ENCODE measurements at places on chromosomes 13 and 19.
A peak's percentile ranks its signal among the peaks of the same experiment; 100 is the strongest.

DNA sequence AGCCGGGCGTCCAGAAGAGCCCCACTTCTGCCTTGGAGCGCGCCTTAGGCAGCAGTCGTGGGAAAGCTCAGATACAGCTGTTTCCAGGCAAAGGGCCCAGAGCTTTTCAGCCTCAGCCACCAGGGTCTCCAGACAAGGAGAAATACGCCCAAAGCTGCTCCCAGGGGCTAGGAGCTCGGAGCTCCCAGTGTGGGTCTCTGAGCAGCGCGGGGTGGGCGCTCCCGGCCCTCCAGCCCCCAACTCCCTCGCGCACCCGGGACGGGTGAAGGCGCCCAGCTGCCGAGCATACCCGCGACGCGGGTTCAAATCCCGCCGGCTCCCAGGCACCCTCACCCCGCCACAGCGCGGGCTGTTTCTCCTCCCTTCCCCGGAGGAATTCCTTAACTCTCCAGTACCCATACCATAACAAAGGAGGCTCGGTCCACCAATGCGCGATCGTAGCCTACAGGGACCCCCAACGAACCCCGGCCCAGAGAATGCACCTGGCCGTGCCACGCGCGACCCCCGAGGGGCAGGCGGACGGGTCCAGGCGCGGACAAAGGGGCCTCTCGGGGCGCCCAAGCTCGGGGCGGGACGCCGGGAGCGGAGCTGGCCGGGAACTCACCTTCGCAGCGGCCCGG lies 507 bp downstream of the COL4A1 start:
- no peak for DNase-seq

- no peak for DNase-seq
These were observed 103.9 kb upstream of the UBL3 start for GRCh38 chr13:29954082-29955028.

DNA sequence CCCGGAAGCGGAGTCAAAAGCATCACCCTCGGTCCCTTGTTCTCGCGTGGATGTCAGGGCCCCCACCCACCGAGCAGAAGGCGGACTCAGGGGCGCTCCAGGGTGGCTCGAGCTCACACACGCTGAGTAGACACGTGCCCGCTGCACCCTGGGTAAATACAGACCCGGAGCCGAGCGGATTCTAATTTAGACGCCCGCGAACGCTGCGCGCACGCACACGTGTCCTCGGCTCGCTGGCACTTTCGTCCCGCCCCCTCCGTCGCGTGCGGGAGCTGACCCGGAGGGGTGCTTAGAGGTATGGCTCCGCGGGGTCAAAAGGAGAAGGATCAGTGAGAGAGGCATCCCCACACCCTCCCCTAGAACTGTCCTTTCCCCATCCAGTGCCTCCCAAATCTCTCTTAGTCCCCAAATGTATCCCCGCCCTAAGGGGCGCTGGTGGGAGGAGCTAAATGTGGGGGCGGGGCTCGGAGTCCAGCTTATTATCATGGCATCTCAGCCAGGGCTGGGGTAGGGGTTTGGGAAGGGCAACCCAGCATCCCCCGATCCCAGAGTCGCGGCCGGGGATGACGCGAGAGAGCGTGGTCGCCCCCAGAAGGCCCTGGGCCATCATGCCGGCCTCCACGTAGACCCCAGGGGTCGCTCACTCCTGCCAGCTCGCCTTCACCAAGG lies 451 bp upstream of the ICAM5 start:
- no peak for DNase-seq

DNA sequence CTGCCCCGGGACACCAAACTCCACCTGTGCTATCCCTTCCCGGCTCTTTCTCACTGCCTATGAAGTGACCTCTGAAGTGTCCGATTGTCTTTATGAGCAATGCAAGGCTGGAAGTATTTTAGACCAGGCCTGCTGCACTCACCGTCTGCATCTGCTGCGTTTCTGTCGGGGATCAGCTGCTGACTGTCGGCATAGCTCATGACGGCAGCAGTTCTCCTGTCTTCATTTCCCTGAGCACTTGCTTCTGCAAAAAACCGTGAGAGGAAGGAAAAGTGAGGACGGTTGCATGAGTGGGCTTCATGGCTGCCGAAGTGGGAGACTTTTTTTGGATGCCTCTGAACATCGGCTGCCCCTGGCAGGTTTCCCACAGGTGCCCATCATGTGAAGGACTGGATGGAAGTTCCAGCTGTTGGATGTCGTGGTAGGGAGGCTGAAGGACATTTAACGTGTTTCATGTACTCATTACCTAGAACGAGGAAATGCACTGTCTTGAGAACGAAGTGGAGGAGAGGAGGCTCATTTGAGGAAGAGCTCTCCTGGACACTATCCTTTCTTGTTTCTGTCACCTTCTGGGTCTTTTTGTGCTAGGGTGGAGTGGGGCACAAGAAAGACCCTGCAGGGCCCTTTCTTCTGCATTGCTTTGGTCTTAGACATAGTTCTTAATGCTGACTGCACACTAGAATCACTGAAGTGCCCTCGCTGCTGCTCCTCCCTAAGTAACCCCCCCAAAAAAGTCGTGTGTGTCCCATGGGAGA lies 94.7 kb downstream of the RNASEH2B start:
- no peak for DNase-seq

- DNase-seq = no peak
These were observed 16.6 kb upstream of the LSM14A start for GRCh38 chr19:34155686-34156085.

DNA sequence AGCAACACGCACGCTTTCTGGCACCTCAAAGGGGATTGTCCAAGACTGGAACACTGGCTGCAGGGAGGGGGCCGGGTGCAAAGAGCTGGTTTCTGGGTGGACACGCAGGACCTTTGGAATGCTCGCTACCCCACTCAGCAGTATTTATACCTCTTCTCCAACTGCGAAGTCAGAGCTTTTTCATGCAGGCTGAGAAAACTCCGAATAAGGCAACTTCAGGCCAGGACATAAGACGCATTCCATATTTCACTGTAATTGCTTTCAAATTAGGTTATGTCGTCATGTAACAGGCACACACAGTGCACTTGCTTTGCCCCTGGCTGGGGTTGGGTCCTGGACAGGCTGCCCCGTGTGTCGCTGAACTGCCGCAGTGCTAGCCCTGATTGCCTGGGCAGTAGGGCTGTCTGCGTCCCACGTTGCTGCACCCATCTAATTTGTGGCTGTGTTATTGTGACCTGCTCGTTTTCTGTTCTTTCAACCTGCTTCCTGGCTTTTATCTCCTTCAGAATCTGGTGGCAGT lies 44.5 kb downstream of the ACTN4 start:
- no peak for DNase-seq

- no peak for DNase-seq
These were observed 2.7 kb downstream of the KLF5 start for GRCh38 chr13:73061473-73061872.

- DNase-seq = no peak
These were observed 1.1 kb upstream of the MPND start for GRCh38 chr19:4342314-4342614.

GRCh38 chr19:8505680-8506401 lies 3.4 kb upstream of the PRAM1 start:
- DNase-seq = peak; percentile 93

DNA sequence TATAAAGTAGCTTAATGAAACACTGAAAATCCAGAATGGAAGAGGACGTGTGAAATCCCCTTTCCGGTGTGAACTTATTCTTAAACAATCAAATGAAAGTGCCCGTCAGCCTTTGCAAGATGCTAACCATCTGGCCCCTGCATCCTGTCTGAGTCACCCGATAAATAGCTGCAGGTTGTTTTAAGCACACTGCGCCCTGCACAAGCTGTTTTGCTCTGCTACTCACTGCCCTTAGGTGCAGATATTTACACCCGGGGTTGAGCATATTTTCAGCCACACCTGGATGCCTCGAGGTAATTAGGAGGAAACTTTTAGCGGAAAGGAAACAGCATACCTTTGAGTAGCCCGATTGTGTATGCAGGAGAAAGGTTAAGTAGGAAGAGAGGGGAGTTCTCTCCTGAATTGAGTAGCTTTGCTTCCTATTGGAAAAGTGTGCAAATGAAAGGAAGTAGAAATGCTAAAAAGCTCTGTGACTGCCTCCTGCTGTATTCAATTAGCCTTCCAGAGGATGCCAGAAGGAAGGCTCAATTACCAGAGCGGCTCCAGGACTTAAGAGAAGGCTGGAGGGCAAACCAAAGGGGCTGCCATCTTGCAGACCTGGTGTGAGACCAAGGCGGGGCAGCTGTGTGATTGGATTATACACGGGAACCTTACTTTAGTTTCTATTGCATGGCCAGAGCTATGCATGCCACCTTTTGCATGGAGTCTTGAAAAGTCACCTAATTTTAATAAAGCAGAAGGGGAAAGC lies 42.5 kb downstream of the IRS2 start:
- no peak for DNase-seq

DNA sequence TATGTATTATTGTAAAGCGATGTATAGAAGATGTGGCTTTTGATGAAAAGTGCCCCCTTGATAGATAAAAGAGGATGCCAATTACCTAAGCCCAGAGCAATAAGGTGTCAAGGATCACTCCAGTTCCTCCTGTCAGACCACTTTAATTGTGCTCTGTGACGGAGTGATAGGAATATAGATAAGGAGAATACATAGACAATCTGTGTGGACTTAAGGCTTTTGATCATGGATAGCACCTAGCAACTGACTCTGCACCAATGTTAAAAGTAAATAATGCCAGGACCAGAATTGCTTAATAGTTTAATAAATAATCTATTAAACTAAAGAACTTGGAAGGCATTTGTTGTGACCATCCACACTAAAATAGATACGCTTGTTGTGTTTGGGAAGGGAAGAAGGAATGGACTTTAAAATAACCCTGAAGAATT lies 390.7 kb upstream of the ARGLU1 start:
- no peak for DNase-seq

GRCh38 chr13:103945836-103946235 lies 879.6 kb upstream of the SLC10A2 start:
- DNase-seq = no peak

DNA sequence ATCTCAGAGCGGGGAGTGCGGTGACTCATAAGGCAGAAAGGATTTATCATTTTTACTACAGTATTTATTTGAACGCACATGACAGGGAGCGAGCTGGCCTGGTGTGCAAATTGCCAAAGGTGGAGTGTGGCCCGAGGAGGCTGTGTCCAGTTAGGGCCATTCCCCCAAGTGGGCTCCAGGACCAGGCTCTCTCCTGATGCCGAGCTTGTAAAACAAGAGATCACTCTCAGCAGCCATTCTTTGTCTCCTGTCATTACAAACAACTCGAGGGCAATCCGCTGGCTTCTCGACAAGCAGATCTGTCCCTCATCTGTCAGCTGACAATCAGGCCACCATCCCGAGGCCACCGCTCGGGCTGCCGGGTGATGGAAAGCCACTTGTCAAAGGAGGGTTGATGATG lies 418.9 kb downstream of the ZNF536 start:
- no peak for DNase-seq

DNA sequence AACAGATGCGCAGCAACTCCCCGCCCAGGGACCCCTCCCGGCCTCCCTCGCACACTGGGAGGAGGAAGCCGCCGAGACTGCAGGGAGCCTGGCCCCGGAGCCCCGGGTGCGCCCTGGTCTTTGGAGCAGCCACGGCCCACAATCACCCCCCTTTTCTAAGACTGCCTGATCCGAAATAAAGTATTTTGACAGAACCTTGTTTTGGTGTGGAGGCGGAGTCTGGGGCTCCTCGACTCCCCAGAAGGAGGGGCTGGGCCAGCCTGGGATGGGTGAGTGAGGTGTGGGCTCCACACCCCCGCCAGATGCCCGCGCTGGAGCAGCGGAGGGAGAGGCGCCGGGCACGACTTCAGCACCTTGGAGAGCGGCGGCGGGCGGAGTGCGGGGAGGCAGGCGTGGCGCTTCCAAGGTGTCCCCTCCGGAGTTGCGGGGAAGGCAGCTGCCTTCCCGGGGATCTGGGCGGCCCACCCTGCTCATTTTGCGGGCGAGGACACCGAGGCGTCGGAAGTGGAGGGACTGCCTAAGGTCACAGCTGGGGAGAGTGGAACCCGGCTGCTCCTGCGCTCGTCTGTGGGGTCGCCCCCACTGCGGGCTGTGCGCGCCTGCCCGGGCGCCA lies 9.4 kb downstream of the SIRT6 start:
- peak; percentile 85 for DNase-seq

DNA sequence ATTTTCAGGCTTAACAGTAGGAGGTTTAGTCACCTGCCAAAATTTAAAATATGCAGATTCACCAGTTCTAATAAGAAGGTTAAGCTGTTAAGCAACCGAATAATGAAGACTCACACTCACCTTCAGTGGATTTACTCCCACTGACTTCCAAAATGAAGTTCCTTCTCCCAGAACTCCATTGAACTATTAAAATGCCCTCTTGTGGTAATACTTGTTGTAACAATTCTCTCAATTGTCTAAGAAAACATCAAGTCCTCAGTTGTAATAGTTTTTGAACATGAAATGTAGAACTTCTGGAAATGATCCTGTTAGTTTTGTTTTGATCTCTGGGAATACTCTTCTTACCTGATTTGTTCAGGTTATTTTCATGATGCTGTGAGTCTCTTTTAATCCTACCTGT lies 522.0 kb upstream of the ATXN8OS start:
- no peak for DNase-seq

DNA sequence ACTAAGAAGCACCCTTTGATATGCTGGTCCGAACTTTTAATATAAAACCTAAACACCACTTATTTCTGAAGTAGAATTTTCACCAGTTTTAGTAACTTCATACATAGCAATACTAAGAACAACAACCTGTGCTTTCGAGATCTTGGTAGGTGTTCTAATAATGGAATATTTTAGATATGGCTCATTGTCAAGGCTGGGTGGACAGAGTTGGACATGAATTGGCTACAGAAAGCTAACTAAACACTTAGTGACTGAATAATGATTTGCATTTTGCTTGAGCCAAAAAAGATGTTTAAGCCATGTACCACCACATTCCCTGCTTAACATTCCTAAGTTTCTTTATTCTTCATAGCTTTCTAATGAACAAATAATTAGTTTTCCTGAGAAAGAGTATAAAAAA lies 344.3 kb upstream of the SGCG start:
- DNase-seq = no peak

- DNase-seq = no peak
These were observed 258.9 kb downstream of the FOXO1 start for GRCh38 chr13:40407567-40407966.

GRCh38 chr19:54395685-54396084 lies 19.6 kb upstream of the TTYH1 start:
- DNase-seq = no peak

GRCh38 chr13:23870356-23871140 lies 18.7 kb downstream of the MIPEP start:
- no peak for DNase-seq

- DNase-seq = no peak
These were observed 352.7 kb upstream of the ZNF507 start for GRCh38 chr19:31992750-31993149.

GRCh38 chr13:113935001-113935844 lies 38.7 kb downstream of the C13orf46 start:
- no peak for DNase-seq

- DNase-seq = no peak
These were observed 10.1 kb downstream of the ZNF17 start for GRCh38 chr19:57421037-57421436.

- no peak for DNase-seq
These were observed 95.0 kb downstream of the RNF17 start for GRCh38 chr13:24858953-24859352.

- no peak for DNase-seq
These were observed 460.3 kb downstream of the KCTD12 start for GRCh38 chr13:76425935-76426334.

Measured in progenitor cell of endocrine pancreas (in vitro differentiated cells).